ENCODE measurements at places on chromosomes 12 and 14.

DNA sequence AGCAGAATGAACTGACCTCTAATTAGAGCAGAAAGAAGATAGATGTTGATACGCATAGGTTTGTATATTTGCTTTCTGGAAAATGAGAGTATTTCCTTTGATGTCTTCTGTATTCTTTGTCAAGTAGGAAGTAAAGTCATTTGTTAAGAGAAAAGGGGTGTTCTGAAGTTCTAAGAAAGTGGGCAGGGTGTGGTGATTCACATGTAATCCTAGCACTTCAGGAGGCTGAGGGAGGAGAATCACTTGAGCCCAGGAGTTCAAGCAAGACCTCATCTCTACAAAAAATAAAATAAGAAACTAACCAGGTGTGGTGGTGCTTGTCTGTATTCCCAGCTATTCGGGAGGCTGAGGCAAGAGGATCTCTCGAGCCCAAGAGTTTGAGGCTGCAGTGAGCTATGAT is 2.8 kb downstream of the RHNO1 start:
- DNase-seq, result no peak

GRCh38 chr14:89899917-89900663 is 54.4 kb downstream of the EFCAB11 start:
- DNase-seq, result no peak

DNA sequence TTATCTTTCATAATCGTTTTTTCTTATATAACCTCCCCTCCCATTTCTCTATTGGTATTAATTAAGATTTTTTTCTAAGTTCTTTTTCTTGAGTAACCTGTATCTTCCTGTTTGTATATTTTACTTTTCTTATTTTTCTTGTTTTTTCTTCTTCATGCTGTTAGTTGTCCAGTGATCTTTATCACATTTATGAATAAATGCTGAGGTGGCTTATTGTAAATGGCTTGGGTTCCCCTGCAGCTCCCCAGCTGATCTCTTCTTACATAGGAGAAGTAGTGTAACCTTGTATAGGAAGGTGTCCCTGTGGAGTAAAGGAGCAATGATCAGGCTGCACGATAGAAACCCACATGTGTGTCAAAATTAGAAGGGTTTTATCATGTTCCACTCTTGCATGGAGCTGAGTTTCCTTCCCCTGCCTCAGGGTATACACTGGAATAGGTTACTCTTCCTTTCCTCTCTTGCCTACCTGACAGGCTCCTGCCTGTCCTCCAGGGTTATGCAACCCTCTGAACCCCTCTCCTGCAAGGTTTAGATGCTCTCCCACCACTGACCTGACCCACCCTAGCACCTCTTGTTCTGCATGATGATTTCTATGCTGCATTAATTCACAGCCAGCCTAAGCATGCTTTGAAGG is 334.8 kb upstream of the RGS6 start:
- DNase-seq, result no peak

- DNase-seq, result no peak
Measured at GRCh38 chr12:129534966-129535750, 368.7 kb downstream of the TMEM132D start.

GRCh38 chr14:42517806-42518500 is 911.3 kb downstream of the LRFN5 start:
- DNase-seq, result no peak

DNA sequence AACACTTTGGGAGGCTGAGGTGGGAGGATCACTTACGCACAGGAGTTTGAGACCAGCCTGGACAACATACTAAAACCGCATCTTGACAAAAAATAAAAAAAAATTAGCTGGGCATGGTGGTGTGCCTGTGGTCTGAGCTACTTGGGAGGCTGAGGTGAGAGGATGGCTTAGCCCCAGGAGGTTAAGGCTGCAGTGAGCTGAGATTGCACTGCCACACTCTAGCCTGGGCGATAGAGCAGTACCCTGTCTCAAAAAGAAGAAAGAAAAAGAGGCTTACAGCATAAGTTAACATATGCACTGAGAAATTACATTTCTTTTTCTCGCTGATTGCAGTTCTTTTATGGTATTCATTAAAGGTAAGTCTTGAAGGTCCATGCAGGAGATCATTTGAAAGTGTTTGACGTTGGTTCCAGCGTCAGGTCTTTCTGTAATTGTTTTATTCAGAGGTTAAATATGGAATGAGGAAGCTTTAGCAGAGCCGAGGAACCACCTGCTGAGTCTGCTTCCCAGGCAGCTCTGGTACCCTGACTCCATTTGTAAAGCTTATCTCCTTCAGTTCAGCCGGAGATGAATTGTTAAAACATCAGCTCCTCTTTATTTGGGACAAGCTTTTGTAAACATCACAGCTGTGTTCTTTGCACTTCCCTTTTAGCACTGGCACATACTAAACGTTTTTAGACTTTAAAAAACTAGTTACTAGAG is 18.5 kb downstream of the SFSWAP start:
- DNase-seq, result no peak

DNA sequence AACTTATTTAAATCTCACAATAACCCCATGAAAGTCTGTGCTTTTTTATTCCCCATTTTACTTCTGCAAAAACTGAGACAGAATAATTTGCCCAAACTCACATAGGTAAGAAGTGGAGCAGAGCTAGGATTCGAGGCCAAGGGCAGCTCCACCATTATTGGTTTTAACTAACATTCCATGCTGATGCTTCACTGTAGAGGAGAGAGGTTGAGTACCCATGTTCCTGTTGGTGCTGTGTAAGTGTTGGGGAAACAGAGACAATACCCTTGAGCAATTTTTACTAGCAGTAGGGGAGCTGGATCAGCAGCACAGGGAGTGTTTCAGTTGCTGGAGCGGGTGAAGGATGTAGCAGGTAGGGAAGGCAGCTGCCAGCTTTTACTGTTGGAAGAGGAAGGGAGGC is 21.1 kb downstream of the RASSF8 start:
- DNase-seq, result no peak

GRCh38 chr14:87873741-87874140 is 119.2 kb downstream of the GALC start:
- DNase-seq, result no peak

DNA sequence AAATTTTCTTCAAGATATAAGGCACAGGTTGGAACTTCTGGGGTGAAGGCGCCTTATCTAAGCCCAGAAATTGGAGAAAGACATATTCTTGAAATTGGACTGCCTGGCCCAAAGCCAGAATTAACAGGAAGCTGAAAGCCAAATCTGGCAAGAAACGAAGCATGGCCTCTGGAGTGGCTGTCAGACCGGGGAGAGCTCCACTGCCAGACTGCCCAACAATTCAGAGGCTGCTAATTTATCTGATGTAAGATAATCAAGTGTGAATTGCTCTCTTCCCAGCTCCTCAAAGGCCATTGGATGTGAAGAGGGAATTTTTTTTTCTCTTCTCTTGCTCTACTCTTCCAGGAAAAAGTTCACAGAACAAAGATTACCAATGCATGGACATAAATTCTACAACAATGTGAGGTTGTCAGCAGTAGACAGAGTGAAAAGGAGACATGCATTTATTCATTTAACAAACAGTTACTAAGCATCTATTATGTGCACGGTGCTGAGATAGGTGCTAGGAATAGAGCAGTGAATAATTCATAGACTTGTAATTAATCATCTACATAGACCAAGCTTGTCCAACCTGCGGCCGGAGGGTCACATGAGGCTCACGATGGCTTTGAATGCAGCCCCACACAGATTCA is at the start of gene GDF3:
TSS of gene GDF3 (minus strand) at position 210 of the 632 bp plus-strand sequence. CDS start at position 163, 47 bp downstream.
- DNase-seq, result no peak

- no peak for DNase-seq
Measured at GRCh38 chr12:92146497-92147224, 1.0 kb upstream of the BTG1 start.

- no peak for DNase-seq
Measured at GRCh38 chr12:29163146-29163545, 14.1 kb downstream of the FAR2 start.

GRCh38 chr12:78790148-78790547 is 74.4 kb upstream of the SYT1 start:
- no peak for DNase-seq

DNA sequence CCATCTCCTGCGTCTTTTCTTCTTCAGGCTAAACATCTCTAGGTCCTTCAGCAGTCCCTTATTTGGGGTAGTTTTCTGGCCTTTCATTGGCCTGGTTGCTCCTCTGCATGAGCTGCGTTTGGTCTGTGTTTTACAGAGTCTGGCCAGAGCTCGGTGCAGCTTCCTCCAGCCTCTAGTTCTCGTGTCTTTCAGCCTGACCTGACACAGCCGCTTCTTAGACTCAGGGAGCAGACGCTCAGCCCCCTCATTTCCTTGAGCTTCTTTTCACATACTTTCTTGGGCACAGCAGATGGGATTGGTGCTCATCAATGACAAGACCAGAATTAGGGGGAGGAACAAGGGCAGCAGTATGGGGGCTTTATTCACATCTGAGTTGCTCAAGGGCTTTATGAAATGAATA is 13.6 kb upstream of the GSG1 start:
- DNase-seq, result no peak

DNA sequence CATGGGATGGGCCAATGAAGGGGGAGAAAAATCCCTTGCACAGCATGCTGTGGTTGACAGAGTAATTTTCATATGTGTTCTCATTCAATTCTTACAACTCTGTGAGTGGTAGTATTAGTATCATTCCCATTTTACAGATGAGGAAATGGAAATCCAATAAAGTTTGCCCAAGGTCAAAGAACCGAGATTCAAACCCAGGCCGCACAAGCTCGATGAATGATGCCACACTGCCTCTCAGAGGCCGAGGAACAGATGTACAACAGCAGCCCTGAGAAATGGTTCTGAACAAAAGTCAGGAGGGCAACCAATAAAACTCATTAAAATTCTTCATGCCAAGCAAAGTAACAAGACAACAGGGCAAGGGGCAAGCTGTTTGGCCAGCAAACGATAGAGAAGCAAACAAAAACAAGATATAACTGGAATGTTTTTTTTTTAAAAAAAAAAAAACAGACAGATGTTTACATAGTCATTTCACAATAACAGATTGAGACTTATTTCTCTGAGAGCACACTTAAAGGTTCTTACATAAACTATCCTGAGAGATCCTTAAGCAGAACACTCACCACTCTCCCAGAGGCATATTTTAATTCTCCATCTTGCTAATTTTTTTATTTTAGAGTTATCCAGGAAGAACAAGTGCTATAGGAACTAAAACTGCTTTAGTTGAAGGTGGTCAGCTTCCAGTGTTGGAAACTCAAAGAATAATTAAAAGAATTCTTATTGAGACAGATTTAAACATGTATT is 85.8 kb downstream of the EXOC5 start:
- DNase-seq, result peak; percentile 26

GRCh38 chr12:52903855-52904508 is 894 bp downstream of the KRT8 start:
- peak; percentile 75 for DNase-seq

DNA sequence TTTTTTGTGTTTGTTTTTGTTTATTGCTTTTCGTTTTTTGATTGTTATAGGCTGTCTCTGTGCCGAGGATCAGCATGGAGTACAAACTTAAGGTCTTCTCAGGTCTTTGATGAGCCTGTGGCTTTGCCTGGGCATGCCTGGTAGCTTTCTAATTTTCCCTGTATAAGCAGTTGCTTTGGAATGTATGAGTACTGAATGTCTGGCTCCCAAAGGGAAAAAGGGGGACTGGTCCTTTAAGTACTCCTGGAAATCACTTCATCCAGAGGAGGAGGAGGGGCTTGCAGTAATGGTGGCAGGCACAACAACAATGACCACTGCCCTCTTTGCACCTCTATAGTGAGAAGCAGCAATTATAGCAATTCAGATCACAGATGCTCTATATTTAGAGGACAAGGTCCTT is 67.6 kb upstream of the TTC7B start:
- no peak for DNase-seq

DNA sequence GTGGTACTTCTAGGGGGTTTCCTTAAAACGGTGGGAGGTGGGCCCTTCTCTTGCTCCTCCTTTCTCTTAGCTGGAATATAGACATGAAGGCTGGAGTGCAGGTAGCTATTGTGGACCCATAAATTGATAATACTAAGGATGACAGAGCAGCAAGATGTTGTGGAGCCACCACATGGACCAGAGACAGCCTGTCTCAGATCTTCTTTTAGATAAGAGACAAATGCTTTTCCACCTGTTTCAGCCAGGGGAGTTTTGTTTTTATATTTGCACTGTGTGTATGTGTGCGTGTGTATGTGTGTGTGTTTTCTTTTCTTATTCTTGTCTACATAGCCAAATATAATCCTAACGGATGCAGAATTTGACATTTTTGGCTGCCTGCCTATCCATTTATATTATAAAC is 62.9 kb upstream of the HIF1A start:
- no peak for DNase-seq

DNA sequence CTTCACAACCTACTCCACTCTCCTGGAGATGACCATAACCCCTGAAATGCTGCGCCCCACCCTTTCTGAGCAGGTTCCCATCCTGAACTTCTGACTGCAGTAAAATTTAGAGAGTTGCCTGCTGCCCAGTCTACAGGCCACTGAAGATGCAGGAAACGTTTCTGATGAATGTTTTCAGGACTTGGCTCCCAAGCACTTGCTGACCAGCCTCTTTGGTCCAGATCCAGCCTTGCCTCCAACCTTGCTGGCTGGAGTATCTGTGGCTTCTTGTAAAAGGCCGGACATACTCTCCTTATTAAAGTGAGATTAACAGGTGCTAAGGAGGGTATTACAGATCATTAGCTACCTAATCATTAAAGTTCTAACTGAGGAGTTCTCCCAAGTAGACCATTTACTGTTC is 70.3 kb upstream of the STXBP6 start:
- DNase-seq, result no peak

DNA sequence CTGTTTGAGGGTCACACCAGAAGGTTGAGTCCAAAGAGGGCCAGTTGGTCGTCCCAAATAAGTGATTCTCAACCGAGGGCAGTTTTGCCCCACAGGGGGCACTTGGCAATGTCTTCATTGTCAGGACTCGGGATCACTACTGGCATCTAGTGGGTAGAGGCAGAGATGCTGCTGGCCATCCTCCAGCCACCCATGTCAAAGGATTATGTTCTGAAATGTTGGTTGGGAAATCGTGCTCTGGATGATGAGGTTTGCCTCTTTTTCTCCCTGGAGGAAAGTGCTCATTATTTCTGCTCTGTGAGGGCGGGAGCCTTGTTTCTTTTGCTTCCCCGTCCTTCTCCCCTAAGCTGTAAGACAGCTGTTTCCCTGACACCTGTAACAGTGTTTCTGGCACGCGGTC is 3.6 kb downstream of the ZNF839 start:
- DNase-seq, result no peak

DNA sequence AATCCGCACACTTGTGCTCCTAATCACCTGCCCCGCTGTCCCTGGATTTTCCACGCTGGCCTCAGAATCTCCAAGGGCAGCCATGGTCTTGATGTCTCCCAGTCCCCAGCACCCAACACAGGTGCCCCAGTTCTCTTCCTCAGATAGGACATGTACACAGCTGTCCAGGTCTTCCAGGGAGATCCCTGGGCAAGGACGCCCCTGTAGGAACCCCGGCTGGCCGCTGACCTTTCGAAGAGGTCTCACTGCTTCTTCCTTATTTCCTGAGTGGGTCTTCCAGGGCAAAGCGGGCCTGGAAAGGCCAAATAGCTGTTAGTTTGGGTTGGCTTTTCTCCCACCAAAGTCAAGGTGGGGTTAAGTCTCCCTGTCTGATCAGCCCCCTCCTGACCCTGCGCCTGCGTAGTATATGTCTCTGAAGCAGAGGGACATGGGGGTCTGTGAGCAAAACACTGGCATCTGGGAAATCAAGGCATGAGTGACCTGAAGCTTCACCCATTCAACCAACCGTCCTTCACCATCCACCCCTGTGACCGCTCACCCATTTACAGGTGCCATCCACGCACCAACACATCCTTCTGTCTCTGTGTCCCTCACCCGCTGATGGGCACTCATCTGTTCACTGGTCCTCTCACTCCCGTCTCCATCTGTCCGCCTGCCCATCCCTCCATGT is 4.6 kb downstream of the BEGAIN start:
- DNase-seq, result no peak

Data from nephron progenitor cell (in vitro differentiated cells).